ENCODE measurements at places on chromosomes 4 and X.

DNA sequence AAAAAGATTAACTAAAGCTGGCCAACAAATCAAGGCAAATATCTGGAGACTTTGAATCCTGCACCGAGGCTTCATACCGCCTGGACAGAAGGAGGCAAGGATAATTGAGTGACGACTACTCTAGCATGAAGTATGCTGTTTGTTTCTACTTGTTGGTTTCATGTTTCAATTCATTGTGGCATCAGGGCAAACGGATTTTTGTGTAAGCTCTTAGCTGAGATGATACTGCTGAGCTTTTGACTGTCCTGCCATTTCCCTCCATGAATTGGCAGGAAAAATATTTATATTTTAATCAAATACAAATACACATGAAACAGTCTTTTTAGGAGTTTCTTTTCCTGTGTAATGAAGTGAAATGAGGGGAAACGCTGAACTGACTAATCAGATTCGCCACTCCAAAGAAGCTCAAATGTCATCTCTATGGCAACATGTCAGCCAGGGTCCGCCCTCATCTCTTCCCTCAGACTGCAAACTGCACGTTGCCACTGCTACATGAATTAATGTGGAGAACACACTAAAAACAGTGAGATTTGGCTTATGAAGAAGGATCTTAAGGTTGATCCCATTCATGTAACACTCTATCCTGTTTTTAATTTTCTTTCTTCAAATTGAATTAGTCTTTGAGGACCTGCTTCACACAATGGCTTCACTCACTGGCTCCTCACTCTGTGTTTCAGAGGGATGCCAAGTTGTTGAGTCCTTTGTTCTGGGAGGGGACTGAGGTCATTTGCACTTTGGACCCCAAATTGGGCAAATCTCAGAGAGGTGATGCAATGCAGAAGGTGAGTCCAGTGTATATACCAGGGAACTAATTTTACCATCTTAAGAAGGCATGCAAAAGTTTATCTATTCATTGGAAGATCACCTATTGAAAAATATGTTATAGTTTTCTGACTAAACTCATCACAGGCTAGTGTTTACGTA lies 149.6 kb upstream of the MID1 start:
- no peak for DNase-seq

GRCh38 chr4:172142281-172142741 lies 329.1 kb downstream of the GALNTL6 start:
- no peak for DNase-seq

- DNase-seq: no peak
These were observed 152.9 kb downstream of the COL4A6 start for GRCh38 chrX:108285356-108285755.

DNA sequence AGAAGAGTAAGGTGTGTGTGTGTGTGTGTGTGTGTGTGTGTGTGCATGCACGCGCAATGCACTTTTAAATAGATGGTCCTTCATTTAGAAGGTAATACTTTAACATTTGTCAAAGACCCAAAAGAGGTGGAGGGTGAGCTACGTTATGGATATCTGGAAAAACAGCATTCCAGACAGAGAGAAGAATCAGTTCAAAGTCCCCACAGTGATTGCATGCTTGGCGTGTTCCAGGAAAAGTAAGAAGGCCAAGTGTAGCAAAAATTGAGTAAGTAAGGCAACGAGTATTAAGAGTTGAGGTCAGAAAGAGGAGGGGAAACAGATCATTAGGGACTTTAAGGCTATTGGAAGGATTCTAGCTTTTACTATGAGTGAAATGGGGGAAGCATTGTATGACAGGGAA lies 21.9 kb upstream of the GABRE start:
- no peak for DNase-seq

GRCh38 chr4:71445811-71446210 lies 107.0 kb downstream of the SLC4A4 start:
- DNase-seq: no peak

DNA sequence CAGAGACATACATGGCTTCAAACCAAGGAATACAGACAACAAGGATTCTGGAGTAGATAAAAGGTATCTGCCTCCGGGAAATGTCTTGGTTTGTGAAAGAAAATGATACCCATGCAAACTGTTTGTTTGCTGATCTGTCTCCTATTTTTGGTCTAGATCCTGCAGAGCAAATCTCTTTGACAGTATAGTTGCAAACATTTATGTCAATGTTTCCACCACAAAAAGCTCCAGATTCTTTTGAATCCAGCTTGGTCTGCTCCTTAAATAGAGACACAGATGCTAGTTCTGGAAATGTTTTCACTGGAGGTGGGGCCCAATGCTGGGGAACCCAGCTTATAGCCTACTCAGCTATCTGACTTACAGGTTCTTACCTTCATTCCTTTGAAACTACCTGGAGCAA lies 119.7 kb downstream of the ATG4A start:
- DNase-seq: no peak

DNA sequence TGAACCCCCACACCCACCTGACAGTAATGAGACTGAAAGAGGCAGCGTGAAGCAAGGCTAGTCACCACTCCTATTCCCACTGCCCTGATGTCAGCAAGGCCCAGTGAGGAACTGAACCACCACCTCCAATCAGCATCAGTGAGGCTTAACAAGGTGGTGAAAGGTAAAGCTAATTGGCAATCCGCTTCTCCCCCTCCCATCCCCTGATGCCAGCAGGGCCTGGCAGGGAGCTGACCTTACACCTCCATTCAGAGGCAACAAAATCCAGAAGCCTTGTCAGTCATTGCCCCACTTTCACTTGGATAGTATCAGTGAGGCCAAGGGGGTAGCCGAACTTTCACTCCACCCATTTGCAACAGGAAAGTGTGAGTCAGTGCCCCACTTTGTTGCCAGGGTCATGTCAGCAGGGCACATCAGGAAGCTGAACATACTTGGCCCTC lies 60.8 kb downstream of the AWAT2 start:
- no peak for DNase-seq

GRCh38 chr4:81573840-81574239 lies 102.1 kb upstream of the RASGEF1B start:
- DNase-seq: no peak

DNA sequence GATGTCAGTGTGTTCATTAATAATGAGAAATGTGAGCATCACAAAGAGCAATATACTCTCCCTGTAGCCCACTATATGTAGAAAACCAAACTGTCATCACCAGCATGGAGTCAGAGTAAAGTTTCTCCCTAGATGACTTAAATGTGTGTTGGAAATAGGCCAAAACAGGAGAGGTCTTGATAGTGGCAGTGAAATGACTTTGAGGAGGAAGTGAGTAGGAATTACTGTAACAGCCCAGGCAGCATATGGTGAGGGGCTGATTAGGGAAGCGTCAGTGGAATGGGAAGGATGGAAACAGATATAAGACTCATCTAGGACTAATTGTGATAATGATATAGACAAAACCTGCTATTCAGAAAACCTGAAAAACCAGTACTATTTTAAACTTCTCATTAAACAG lies 83.9 kb downstream of the ATXN3L start:
- no peak for DNase-seq

- no peak for DNase-seq
These were observed 121.7 kb upstream of the CXXC4 start for GRCh38 chr4:104616401-104616820.

- DNase-seq: no peak
These were observed 29.5 kb upstream of the NUP54 start for GRCh38 chr4:76177709-76178108.

GRCh38 chrX:138709886-138710791 lies 1.4 kb downstream of the FGF13 start:
- no peak for DNase-seq

GRCh38 chr4:40789031-40789430 lies 39.3 kb downstream of the NSUN7 start:
- no peak for DNase-seq

GRCh38 chrX:149275836-149276235 lies 229.3 kb downstream of the IDS start:
- no peak for DNase-seq

GRCh38 chr4:184423003-184423686 lies 51.2 kb downstream of the IRF2 start:
- no peak for DNase-seq

GRCh38 chr4:6782846-6783110 lies 251 bp downstream of the KIAA0232 start:
- DNase-seq: no peak

DNA sequence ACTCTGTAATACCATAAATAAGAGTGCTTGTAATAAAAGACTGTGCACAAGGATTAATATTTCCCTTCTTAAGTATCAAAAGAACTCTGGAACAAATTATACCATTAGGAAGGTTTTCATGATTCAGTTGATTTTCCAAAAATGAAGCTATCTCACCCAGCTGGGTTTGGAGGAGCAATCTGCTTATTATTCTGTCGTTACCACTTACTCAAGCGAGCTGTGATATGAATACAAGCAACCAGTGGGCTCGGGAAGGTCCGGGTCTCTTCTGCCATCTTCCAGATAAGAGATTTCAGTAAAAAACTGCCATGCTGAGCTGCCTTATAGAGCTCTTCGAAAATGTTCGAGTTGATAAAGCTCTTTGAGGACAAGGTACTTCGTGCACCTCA lies 15.3 kb downstream of the SMIM20 start:
- peak; percentile 3 for DNase-seq

DNA sequence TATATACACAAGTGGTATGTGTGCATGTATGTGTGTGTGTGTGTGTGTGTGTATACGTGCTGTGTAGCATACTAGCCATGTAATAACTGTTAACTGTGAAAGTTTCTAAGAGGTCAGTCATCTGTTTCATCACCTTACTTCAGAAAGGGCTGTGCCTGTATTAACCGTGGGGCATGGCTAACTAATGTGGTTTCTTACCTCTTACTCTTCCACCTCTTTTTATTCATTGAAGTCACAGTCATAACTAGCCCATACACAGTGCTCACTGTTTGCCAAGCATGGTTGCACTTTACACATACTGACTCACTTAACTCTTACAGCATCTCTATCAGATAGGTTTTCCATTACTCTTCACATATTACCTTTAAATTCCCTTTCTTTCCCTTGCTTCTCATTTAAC lies 23.7 kb upstream of the LRAT start:
- DNase-seq: no peak

GRCh38 chrX:42952621-42953020 lies 174.7 kb upstream of the PPP1R2C start:
- DNase-seq: no peak

DNA sequence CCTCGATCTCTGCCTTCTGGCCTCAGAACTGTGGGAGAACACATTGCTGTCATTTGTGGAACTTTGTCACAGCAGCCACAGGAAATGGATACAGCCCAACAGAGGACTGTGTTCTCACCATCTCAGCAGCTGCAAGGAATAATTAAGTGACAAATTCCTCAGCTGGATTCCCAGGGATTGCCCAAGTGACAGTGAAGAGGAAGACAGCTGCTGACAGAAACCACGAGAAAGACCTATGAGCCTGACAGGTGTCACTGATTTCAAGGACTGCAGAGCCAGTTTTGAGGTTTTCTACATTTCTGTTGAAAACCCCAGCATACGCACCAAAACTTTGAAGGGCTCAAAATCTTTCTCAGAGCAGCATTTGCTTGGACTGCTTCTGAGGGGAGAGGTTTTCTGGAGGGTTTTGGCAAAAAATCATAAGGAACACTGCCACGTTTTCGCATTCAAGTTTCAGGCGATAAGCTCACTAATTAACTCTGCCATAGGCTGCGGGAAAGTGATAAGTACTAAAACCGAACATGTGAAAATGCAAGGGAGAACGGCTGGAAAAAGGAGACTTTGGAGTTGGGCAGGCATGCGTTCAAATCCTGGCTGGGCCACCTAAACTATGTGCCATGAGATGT lies 88.8 kb downstream of the DRD5 start:
- no peak for DNase-seq

GRCh38 chr4:153782581-153782980 lies 6.3 kb downstream of the SFRP2 start:
- DNase-seq: no peak

DNA sequence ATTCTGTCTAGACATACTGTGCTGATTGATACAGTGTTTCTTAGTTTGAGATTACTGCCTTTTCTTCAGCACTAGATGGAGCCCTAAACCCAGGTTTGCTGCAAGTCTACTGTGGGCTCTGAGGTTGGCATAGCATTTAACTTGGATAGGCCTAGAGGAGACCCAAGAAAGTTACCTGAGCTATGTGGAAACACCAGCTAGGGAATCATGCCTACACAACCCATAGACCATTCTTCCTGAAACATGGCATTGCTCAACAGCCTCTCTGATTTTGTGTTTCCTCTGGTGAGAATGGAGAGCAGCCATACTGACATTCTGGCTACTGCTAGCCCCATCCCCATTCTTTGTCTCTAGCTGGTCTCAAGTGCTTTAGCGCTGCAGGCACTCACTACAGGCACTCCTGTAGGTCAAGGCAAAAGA lies 287.7 kb upstream of the PCDH18 start:
- DNase-seq: no peak

GRCh38 chr4:544386-545105 lies 31.5 kb downstream of the TMEM271 start:
- no peak for DNase-seq

GRCh38 chr4:176262243-176262642 lies 6.8 kb downstream of the ASB5 start:
- no peak for DNase-seq

All from cerebellar nuclear complex (tissue), 1 donor.